ENCODE measurements at places on chromosomes 3 and 15.

GRCh38 chr15:85044894-85045293 is 63.2 kb downstream of the PDE8A start:
- no peak for DNase-seq

- DNase-seq: no peak
Measured at GRCh38 chr15:53559364-53560277, 199.8 kb downstream of the WDR72 start.

- no peak for DNase-seq
Measured at GRCh38 chr3:7657214-7658112, 796.5 kb downstream of the GRM7 start.

DNA sequence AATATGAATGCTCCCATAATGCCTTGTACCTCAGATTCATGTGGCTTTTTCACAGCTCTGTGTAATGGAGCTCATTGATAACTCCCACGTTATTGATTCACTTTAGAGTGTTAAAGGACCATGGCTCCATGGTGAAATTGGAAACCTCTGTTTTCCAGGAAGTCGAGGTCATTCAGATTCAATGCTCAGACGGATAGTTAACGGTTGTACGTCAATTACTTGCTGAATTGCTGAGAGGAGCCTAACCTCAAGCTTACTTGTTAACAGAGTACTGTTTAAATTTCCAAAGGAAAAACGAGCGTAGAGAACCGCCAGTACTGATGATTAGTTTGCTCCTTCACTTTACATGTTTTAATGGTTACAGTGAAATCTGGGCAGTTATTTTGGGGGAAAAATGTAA is 11.1 kb downstream of the ABHD17C start:
- DNase-seq: no peak

- DNase-seq: no peak
Measured at GRCh38 chr3:118537454-118537853, 497.2 kb downstream of the IGSF11 start.

All from CD4-positive, alpha-beta T cell treated with Interferon alpha-2 for 1 hour (primary cell).